Suppressor macrophage treated with lipopolysaccharide for 4 hours (primary cell): ENCODE measurements at places on chromosomes 12 and 14.

GRCh38 chr12:15230751-15231150 is 9.5 kb upstream of the RERG start:
- DNase-seq = no peak

GRCh38 chr12:3117591-3118015 is 40.4 kb downstream of the TSPAN9 start:
- no peak for DNase-seq

DNA sequence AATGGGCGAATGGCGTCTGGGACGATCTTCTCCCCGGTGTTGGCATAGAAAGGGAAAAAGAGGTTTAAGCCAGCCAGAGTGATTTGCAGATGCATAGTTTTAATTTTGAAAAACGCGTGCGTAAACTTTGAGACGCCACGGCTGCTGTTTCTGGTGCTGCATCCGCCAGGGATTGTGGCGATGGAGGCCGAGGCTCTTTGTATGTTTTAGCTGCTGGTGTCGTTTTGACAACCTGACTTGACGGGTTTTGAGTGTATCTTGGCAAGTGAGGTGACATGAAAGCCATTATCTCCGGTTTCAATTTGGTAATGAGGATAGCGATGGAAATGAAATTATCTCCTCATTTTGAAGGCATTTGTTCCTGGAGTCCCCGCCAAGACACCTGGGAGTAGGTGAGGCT is 1.6 kb downstream of the PTGDR start:
- no peak for DNase-seq

- DNase-seq = no peak
Measured at GRCh38 chr14:99081156-99081765, 190.7 kb downstream of the BCL11B start.

- DNase-seq = peak; percentile 88
Measured at GRCh38 chr12:42097971-42098370, 46.7 kb downstream of the GXYLT1 start.

- DNase-seq = no peak
Measured at GRCh38 chr12:14989790-14990189, 16.9 kb downstream of the PDE6H start.

DNA sequence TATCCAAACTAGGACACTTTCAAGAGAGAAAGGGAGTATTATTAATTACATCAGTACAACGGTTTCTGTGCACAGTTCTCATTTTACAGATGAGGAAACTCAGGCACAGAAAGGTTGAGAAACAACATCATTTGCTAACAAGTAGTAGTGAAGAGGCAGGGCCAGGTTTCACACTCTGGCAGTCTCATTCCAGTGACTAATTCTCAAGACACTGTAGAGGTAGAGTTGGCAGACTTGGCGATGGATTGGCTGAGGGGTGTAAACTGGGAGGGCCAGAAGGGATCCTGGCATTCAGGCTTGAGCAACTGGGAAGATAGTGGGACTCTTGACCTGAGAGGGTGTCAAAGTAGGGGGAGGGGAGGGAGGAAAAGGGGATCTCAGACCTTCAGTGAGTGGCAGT is 73.8 kb upstream of the BDKRB2 start:
- DNase-seq = no peak

GRCh38 chr12:89162589-89163261 is 189.6 kb downstream of the DUSP6 start:
- peak; percentile 98 for DNase-seq

DNA sequence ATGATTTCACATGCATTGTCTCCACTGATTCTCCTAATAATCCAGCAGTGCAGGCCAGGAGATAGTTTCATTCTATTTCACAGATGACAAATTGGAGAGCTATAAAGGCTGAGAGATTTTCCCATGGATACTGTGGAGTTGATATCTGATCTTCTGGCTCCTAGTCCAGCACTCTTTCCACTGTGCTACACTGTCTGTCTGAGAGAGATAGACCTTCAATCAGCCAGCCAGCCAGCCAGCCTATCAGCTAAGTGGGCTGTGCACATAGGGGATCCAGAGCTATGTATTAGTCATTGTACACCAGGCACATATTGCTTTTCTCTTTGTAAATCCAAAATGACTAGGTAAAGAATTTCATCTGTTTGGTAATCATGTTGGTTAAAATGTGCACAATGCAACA is 91.8 kb upstream of the ATP2B1 start:
- no peak for DNase-seq

DNA sequence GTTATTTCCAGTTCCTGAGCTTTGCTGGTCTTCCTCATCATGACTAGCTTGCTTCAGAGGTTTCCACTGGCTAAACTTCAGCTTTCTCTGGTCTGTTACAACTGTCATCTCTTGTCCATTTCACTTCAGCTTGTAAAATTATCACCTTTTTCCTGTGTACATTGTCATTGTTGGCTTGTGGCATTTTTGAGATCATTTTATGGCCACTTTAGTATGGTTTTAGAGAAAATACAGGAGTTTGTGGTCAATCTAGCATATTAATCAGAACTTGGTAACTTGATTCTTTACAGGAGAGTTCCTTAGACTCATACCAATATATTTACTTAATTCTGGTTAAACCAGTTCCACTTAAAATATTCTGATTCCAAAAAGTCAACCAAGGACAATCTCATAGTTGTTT is 235.9 kb upstream of the KITLG start:
- DNase-seq = no peak

GRCh38 chr14:32407130-32407529 is 78.0 kb downstream of the AKAP6 start:
- no peak for DNase-seq

GRCh38 chr12:10363914-10364814 is 25.7 kb downstream of the KLRK1 start:
- peak; percentile 61 for DNase-seq
